SK-N-SH (cell line): ENCODE measurements at places on chromosomes 16 and 17.

- no peaks in the 10 kb centered on the region for H3K36me3 ChIP-seq
- DNase-seq = no peak
- H3K4me3 ChIP-seq = no peak overlapping the region
- H3K27ac ChIP-seq = no peak overlapping the region
- no peaks in the 10 kb centered on the region for H3K27me3 ChIP-seq
Measured at GRCh38 chr17:41512546-41513167, 6.0 kb downstream of the KRT15 start.

DNA sequence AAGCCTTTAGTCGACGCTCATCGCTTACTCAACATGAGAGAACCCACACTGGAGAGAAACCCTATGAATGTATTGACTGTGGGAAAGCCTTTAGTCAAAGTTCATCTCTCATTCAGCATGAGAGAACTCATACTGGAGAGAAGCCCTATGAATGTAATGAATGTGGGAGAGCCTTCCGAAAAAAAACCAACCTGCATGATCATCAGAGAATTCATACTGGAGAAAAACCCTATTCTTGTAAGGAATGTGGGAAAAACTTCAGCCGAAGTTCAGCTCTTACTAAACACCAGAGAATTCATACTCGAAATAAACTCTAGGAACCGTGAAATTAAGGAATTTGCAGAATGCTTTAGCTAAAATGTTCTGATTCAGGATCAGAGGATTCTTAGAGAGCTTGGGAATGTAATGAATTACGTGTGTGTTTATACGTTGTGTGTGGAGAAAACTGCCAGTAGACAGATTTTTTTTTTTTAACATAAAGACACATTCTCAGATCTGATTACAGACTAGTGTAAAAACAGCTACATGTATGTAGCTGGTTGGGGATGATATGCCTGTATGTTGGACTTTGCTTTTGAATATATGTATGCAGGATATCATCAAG, 25.4 kb downstream of the ZFP90 start:
- no peaks in the 10 kb centered on the region for H3K4me1 ChIP-seq
- H3K4me3 ChIP-seq = no peak overlapping the region
- H3K27ac ChIP-seq = no peak overlapping the region

DNA sequence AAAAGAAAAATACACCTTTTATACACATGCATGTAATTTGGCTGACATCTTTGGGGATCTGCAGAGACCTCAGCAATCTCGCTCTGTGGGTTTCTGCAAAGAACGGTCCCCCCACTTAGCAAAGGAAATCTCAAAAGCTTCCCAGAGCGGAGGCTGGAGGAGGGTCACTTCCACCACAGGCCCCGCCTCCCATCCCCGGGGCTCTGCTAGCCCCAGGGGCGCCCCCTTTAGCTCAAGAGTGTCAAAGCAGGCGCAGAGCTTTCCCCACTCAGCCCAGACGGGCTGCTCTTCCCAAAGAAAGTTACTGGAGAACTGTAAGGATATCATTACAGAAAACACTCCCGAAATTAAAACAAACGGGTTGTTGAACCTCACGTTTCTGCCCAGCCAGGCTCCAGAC, 11.4 kb downstream of the SLC13A5 start:
- H3K4me3 ChIP-seq = no peak overlapping the region
- no peak overlapping the region for H3K27ac ChIP-seq

DNA sequence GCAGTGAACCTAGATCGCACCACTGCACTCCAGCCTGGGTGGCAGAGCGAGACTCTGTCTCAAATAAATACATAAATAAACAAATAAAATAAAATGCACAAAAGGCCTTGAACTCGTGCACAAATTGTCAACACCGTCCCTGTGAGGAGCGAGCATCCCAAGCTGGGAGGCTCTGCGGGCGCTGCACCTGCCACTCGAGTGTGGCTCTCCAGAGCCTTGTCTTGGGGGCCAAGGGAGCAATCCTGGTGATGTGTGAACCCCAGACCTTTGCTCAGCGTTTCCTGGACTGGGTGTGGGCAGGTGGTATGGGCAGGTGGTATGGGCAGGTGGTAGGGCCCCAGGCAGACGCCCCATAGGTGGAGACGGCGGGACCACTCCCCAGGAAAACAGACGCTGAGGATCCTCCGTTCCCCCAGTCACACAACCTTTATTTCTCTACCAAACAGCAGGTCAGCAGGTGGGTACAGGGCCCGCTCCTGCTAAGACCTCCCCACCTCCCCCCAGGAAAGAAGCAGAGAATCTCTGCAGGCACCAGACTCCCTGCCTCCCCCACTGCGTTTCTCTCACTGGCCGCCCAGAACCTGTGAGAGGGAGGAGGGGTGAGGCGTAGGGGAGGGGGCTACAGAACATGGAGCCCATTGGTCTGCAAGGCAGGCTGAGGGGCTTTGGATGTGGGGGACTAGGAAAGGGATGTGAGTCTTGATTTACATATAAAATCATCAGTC, 7.4 kb upstream of the P2RX1 start:
- no peaks in the 10 kb centered on the region for H3K36me3 ChIP-seq
- H3K4me1 ChIP-seq = peaks cover 15% of the 10 kb centered on the region; the same call in 1 of the 2 replicates
- H3K27ac ChIP-seq = no peak overlapping the region
- no peaks in the 10 kb centered on the region for H3K27me3 ChIP-seq
- H3K4me3 ChIP-seq = no peak overlapping the region

DNA sequence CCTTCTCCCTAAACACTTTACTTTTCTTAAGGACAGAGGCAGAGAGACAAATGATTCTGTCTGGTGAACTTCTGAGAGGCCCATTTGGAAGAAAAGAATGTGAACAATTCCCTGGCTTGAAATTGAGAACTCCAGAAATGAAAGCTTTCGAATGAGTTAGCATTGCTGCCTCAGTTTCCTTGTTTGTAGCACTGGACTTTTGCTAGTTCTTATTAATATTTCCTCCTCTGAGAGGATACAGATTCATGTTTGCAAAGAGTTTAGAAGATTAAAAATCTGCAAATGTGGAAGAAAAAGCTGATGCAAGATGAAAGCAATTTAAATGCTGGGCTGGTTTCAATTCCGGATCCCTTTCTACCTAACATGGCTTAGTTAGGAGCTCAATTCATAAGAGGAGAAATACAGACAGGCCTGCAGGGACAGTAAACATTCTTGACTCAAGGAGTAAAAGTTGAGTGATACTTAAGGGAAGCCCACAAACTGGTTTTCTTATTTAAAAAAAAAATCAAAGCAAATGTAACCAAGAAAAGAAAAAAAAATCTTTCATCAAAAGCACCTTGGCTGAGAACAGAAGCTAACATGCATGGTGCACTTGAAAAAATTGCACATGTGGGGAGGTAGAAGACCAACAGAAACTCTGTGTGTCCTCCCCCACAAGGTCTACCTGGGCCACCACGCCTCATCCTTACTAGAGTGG, 27.1 kb downstream of the HNF1B start:
- no peak overlapping the region for H3K4me3 ChIP-seq
- H3K27me3 ChIP-seq = no peaks in the 10 kb centered on the region
- DNase-seq = no peak
- peaks cover 11% of the 10 kb centered on the region for H3K4me1 ChIP-seq
- H3K27ac ChIP-seq = peak overlapping the region; percentile 80
- H3K36me3 ChIP-seq = no peaks in the 10 kb centered on the region

DNA sequence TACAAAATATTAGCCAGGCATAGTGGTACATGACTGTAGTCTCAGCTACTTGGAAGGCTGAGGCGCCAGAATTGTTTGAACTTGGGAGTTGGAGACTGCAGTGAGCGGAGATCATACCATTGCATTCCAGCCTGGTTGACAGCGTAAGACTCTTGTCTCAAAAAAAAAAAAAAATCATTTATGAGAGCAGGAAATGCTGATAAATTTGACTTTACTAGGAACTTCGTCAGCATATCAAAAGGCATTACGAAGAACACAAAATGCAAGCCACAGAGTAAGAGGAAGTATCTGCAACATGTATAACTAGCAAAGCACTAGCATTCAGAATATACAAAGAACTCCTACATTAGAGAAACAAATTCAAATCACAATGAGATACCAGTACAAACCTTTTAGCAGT, 279.3 kb downstream of the ZFHX3 start:
- peaks cover 11% of the 10 kb centered on the region for H3K4me1 ChIP-seq
- DNase-seq = no peak
- no peaks in the 10 kb centered on the region for H3K27me3 ChIP-seq
- no peak overlapping the region for H3K4me3 ChIP-seq
- H3K27ac ChIP-seq = no peak overlapping the region

- H3K4me1 ChIP-seq = no peaks in the 10 kb centered on the region
- no peak within 1 kb of the TSS for H3K27ac ChIP-seq
- peaks cover 21% of the 10 kb centered on the region for H3K27me3 ChIP-seq
- DNase-seq = peak; percentile 71
- H3K36me3 ChIP-seq = no peaks in the 10 kb centered on the region
Measured at GRCh38 chr16:23302045-23302956, at the start of gene SCNN1B. Gene SCNN1B, plus strand, starts transcription at chr16:23302302. Its CDS starts 46,298 bp downstream, at chr16:23348600.

GRCh38 chr16:15822957-15823356, 33.9 kb downstream of the MYH11 start:
- no peak overlapping the region for H3K27ac ChIP-seq
- H3K4me3 ChIP-seq = no peak overlapping the region
- DNase-seq = no peak

DNA sequence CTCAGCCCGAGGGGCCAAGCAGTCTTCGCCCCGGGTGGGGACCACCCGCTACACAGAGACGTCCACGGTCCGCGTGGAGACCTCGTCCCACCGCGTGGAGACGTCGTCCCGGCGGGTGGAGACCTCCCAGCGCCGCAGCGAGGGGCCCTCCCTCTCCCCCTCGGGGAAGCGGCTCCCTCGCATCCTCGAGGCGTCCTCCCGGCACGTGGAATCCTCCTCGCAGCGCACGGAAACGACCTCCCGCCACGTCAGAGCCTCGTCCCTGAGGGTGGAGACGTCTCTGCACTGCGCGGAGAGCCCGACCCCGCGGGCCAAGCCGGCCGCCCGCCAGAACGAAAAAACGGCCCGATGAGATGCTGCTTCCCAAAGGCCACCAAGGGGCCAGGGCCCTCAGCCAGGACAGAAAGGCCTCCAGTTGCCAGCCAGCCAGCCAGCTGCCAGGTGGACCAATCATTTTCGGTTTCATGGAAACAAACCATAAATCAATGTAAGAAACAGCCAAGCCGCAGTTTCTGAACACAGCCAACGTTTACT, 424 bp downstream of the C17orf100 start:
- H3K36me3 ChIP-seq = peaks cover 33% of the 10 kb centered on the region
- peak; percentile 71 for DNase-seq
- peaks cover 13% of the 10 kb centered on the region for H3K4me1 ChIP-seq
- H3K27me3 ChIP-seq = no peaks in the 10 kb centered on the region
- peak overlapping the region; percentile 96 for H3K4me3 ChIP-seq

DNA sequence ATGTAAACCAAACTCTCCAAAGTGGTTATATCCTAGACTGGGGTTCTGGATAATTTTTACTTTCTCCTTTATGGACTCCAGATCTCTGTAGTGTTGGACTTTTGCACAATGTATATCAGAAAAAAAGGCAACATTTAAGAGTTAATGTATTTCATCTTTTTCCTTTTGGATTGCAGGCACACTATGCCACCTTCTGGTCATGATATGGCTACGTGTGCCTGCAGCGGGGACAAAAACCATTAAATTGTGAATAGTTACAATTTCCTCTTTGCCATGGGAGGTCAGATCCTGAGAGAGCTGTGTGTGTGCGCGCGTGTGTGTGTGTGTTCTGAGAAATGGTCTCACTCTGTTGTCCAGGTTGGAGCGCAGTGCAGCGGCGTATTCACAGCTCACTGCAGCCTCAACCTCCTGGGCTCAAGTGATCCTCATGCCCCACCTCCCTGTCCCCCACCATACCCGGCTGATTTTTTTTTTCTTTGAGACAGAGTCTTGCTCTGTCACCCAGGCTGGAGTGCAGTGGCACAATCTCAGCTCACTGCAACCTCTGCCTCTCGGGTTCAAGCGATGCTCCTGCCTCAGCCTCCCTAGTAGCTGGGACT, 4.3 kb upstream of the SGF29 start:
- no peaks in the 10 kb centered on the region for H3K4me1 ChIP-seq
- H3K4me3 ChIP-seq = no peak overlapping the region
- H3K27ac ChIP-seq = no peak overlapping the region
- no peaks in the 10 kb centered on the region for H3K27me3 ChIP-seq

DNA sequence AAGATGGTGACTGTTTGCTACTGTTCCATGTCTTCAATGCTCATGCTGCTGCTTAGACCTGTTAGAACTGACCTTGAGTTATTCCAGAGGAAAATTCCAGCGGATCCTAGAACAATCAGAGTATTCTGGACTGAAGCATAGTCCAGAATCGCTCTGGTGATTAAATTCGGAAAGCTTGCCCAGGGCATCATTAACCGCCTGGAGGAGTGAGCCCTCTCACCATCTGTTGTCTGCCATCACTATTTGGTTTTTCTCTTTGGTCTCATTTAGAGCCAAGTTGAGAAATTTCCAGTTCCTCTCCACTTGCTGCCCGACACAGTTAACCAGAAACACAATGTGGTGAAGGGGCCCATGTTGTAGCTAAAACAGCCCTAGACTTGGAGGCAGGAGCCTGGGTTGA, 104.1 kb downstream of the BMERB1 start:
- no peaks in the 10 kb centered on the region; the same call in 1 of the 2 replicates for H3K4me1 ChIP-seq
- H3K36me3 ChIP-seq = no peaks in the 10 kb centered on the region
- no peaks in the 10 kb centered on the region for H3K27me3 ChIP-seq
- no peak overlapping the region for H3K27ac ChIP-seq
- H3K4me3 ChIP-seq = no peak overlapping the region

GRCh38 chr16:68744744-68745280, 7.7 kb downstream of the CDH1 start:
- H3K27me3 ChIP-seq = no peaks in the 10 kb centered on the region; the same call in 1 of the 2 replicates
- H3K27ac ChIP-seq = no peak overlapping the region
- H3K36me3 ChIP-seq = no peaks in the 10 kb centered on the region
- H3K4me3 ChIP-seq = no peak overlapping the region

- no peaks in the 10 kb centered on the region for H3K27me3 ChIP-seq
- peaks cover 40% of the 10 kb centered on the region; the same call in 1 of the 2 replicates for H3K4me1 ChIP-seq
- no peak overlapping the region for H3K27ac ChIP-seq
- DNase-seq = no peak
Measured at GRCh38 chr17:73290399-73291259, 21.2 kb downstream of the CDC42EP4 start.

GRCh38 chr17:69098625-69099024, 37.9 kb upstream of the ABCA9 start:
- H3K27me3 ChIP-seq = no peaks in the 10 kb centered on the region
- DNase-seq = no peak
- H3K27ac ChIP-seq = no peak overlapping the region
- no peak overlapping the region for H3K4me3 ChIP-seq
- H3K4me1 ChIP-seq = no peaks in the 10 kb centered on the region
